DMS53 (cell line): ENCODE measurements at places on chromosomes 16 and 17.

GRCh38 chr17:66684261-66684660 lies 150.7 kb upstream of the CACNG5 start:
- no peak for DNase-seq

- no peak for DNase-seq
Observed at GRCh38 chr17:58873926-58874325, 118.3 kb downstream of the PPM1E start.

GRCh38 chr17:35372846-35373533 lies 431 bp downstream of the SLFN11 start:
- DNase-seq = peak; percentile 72

GRCh38 chr16:70470927-70471341 lies 16.5 kb downstream of the FCSK start:
- peak; percentile 38 for DNase-seq

- no peak for DNase-seq
Observed at GRCh38 chr17:35700150-35700549, 31.3 kb upstream of the RASL10B start.

DNA sequence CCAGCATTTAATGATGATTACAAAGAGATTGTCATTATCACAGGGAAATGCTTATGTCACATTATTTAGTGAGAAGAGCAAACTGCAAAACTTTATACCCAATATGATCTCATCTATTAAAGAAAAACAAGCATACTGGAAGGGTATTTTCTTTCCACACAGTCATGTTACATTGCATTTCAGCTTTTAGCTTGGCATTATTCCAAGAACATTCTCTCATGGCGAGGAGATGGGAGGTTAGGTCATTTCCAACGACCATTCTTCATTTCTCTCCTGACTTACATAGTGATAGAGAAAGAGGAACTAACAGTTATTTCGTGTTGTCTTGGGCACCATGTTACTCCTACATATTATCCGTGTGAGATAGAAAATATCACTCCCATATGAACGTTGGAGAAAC lies 309.4 kb upstream of the XYLT1 start:
- no peak for DNase-seq

DNA sequence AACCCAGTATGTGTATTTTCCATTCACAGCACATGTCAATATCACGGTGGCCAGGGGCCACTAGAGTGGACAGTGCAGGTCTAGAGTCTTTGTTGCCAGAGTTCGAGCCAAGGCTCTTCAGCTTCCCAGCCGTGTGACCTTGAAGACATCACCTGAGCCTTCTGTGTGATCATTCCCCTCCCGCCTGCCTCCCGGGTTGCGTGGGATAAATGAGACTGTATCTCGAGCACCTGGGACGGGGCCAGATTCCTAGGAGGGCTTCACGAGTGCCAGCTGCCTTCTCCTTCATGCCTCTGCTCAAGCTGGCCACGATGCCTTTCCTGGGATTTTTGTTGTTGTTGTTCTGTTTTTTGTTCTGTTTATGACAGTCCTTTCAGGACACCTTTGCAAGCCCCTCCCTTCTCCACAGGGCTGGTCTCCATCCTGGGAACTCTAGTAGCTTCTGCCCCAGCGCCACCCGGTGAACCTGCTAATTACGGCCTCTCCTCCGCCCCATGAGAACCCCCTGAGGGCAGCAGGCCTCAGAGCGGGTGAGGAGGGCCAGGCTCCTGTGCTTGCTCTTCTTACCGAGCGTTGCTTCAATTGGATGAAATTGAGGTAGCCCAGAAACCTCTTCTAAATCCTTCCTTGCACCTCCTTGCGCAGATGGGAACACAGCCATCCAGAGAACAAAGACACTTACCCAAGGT lies 3.9 kb downstream of the SPNS2 start:
- DNase-seq = no peak

- no peak for DNase-seq
Observed at GRCh38 chr16:88805340-88805715, 1.7 kb downstream of the CDT1 start.

GRCh38 chr17:36675250-36675649 lies 73.9 kb downstream of the MRM1 start:
- DNase-seq = no peak

GRCh38 chr17:39529455-39529854 lies 68.2 kb downstream of the CDK12 start:
- DNase-seq = no peak

DNA sequence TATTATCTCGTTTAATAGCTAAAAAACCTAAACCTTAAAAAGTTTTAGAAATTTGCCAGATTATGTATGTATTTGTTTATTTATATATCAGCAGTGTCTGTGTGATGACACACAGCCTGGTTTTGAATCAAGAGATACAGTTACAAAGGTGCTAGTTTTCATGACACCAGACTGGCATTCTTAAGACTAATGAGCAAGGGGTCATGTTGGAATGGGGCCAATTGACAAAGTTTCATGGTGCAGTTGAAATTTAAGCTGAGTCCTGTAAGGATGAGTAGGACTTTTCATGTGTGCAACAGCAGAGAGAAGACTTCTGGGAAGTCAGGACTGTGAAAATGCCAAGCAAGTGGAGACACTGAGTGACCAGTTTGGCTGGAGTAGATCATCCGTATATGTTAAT lies 3.2 kb upstream of the KRT10 start:
- DNase-seq = no peak

GRCh38 chr17:56478836-56479447 lies 114.6 kb upstream of the NOG start:
- DNase-seq = peak; percentile 53

- DNase-seq = no peak
Observed at GRCh38 chr17:31051506-31051905, 43.3 kb upstream of the NF1 start.

DNA sequence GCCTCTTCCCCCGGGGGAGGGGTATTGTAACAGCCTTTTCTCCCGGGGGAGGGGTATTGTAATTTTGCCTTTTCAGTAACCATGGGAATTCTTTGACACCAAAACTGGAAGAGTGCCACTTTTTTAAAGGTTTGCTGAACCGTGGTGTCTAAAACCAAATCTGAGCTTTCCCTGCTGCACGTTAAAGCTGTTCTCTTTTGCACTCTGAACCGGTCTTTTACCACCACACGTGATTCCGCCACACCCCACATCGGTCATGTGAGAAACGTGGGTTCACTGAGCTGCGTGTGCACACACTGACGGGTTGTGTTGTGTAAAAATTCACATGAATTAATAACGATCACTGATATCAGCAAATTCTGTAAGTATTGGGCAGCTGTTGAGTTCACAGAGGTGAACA lies 9.2 kb upstream of the ACSF3 start:
- DNase-seq = no peak

DNA sequence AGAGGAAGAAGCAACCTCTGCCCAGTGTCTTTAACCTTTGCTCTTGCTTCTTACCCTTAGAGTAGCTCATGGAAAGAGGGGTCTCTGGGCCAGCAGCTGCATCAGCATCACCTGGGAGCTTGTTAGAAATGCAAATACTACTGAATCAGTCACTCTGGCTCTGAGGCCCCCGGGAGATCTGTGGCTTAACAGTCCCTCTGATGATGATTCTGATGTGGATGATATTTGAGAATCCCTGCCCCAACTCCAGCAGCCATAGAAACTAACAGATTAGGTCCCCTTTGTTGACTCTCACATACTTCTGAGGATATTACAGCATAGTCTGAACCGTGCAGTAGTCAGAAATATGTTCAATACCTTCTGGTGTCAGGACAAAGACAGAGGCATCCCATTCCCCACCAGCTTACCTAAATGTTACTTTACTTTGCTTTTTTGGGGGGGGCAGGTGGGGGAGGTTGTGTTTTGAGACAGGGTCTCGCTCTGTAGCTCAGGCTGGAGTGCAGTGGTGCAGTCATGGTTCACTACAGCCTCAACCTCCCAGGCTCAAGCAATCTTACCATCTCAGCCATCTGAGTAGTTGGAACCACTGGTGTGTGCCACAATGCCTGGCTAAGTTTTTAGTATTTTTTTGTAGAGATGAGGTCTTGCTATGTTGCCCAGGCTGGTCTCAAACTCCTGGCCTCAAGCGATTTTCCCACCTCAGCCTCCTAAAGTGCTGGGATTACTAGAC lies 220.1 kb downstream of the CCDC182 start:
- DNase-seq = no peak

DNA sequence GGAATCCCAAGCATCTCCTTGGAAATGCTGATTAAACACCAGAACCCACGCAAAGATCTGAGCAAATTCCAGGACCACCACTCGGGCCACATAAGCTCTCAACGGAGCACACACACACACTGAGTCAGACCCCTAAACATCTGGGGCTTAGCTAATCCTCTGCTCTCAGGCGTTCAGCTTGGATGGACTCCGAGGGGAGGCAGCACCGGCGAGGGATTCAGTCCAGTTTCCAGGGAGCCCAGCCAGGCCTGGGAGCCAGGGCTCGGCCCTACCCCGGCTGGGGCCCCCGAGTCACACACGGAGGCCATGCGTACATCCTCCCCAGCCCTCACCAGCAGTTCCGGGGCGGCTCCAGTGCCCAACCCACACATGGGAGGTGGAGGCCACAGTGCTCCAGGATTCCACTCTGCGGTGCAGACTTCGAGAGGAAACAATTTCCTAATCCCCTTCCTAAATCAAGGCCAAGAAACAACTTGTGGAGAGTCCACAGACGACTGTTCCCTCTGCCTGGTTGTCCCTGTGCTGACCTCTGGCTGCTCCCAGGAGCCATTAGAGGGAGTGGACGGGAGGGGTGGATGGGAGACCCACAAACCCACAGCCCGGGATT lies 70.5 kb downstream of the GAS7 start:
- DNase-seq = no peak

DNA sequence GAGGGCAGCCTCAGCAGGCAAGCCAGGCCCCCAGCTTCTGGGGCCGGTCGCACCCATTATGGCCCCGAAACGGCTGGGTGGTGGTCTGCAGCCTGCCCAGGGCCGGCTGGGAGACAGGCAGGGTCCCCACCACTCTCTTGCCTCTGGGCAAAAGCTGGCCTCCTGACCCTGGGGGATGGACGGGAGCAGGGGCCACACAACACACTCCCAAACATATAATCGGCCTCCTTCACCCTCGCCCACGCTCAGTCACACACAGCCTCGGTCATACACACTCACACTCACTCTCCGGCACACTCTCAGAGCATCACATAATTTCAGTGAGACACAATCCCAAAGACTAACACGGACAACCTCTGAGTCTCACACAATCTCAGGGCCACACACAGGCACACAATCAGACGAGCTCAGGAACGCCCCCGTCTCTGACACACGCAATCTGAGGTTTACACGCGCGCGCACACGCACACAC lies 589 bp downstream of the PEMT start:
- DNase-seq = no peak

GRCh38 chr16:24906199-24906808 lies 60.5 kb downstream of the SLC5A11 start:
- DNase-seq = peak; percentile 28

DNA sequence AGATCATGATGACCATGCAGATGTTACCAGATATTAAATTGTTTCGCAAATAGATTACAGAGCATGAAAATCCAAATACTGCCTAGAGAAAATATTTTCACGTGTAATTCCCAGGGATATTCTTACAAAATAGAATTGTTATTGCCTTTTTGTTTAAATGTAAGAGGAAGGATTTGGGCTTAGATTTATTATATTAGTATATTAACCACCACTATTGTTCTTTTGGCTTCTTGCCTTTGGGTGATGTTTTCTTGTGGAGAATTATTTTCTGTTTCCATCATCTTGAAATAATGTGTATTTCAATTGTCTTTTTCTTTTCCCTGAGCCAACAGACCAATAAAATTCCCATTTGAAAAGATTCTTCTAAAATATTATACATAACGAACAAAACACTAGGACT lies 109.7 kb upstream of the NUDT7 start:
- DNase-seq = no peak

GRCh38 chr16:81823111-81823510 lies 44.0 kb downstream of the PLCG2 start:
- no peak for DNase-seq

GRCh38 chr16:85851034-85851785 lies 47.8 kb upstream of the IRF8 start:
- DNase-seq = no peak

DNA sequence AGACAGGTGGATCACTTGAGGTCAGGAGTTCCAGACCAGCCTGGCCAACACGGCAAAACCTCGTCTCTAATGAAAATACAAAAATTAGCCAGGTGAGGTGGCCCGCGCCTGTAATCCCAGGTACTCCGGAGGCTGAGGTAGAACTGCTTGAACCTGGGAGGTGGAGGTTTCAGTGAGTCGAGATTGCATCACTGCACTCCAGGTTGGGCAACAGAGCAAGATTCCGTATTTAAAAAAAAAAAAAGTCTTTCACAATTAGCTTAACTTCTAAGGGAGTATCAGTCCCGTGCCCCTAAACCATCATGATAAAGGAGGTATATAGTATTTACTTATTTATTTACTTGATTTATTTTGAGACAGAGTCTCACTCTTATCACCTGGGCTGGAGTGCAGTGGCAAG lies 3.4 kb upstream of the MEFV start:
- DNase-seq = no peak

DNA sequence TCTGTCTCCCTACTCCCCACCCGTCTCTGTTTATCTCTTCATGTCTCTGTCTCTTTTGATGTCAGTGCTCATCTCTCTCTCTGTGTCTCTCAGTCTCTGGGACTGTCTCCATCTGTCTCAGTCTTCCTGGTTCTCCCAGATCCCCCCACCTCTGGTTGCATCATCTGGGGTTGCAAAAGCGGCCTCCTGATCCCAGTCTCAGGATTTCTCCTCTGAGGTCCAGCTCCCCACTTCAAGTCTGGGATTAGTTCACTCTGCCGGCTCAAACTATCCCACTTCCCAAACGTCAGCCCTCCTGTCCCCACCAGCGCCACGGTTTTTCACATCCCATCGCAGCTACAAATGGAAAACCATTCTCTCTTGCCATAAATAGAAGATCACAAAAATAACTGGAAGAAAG lies 9.0 kb downstream of the TEKT5 start:
- no peak for DNase-seq

GRCh38 chr16:55842369-55843104 lies 9.6 kb upstream of the CES1 start:
- peak; percentile 68 for DNase-seq

GRCh38 chr17:34435182-34435928 lies 72.3 kb upstream of the CCL1 start:
- no peak for DNase-seq

DNA sequence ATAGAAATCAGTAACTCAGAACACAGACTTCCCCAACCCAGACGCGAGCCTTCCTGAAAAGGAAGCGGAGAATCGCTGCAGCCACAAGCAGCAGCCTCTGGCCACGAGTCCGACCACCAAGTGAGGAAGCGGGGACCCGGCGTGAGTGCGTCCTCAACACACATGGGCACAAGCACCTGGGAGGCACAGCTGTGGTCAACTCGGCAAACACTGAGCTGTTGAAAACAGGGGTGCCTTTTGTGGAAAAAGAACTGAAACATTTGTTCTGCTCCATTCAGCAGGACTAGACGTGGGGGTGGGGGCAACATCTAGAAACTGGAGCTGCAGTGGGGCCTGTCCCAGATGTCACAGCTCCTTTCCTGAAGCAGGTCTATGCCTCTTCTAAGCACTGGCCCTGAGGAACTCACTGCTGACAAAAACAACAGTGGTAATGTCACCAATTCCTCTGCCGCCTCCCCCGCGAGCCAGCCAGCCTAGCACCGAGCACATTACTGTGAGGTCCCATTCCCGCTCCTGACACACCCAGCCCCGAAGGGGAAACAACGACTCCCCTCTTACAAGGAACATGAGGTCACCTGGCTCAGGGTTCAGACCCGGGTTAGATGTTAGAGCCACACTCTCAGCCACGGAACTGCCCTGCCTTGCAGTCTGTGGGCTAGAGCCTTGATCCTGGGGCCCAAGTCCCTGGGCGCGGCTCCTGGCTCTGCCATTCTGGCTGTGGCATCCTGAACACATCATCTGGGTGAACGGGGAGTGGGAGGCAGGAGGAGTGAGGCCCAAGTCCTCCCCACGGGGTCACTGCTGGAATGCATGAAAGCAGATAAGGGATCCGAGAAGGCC lies 29.0 kb downstream of the KDM8 start:
- DNase-seq = no peak

- no peak for DNase-seq
Observed at GRCh38 chr17:64064331-64064730, 43.9 kb upstream of the ICAM2 start.
